ENCODE measurements at places on chromosomes 3 and 15. TPM values are rescaled to one million over a fixed set of nuclear protein-coding genes. Genes with fewer than 3 reads are reported as not detected.

NR2F2 gene
- not detected for total RNA-seq

GOLGA8N gene
- 15.6 TPM for total RNA-seq

DNA sequence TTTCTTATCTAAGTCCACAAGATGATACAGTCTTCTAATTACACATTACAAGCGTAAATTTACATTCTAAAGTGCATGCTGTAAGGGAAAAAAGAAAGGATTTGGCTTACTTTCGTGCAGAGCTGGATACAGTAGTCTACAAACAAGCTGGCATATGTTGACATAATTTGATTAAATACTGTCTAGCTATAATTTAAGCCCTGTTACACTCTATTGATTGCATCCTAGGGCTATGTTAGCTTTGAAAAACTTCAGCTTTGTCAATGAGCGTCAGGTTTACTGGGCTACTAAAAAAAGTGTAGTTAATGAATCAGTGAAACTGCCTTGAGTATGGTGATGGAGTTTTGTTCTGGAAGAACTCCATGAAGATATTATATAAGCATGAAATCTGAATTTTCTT lies 24.5 kb upstream of the PLCL2 start:
- DNase-seq: no peak

- no peak for DNase-seq
Measured at GRCh38 chr3:158823426-158823825, 21.6 kb downstream of the MFSD1 start.

GRCh38 chr15:58407778-58408177 lies 24.0 kb upstream of the LIPC start:
- no peak for DNase-seq

- peak; percentile 76 for DNase-seq
Measured at GRCh38 chr3:58353722-58354553, 21.2 kb downstream of the PXK start.

GRCh38 chr3:38834717-38835116 lies 18.7 kb upstream of the SCN10A start:
- DNase-seq: no peak

GRCh38 chr3:101827211-101828174 lies 21.8 kb upstream of the NFKBIZ start:
- peak; percentile 91 for DNase-seq

DNA sequence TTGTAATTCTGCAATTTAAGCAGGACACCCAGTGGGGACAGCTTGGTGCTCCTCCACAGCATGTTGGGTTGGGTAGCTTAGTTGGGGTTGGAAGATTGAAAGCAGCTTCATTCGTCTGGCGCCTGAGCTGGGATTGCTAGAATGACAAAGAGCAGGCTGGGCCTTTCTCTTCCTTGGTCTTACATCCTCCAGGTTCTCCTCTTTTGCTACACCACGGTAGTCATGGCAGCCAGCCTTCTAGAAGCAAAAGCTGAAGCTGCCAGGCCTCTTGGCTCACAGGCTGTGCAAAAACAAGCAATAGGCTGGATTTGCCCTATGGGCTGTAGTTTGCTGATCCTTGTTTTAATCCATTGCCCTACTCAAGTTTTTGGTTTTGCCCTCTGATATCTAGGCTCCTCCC lies 3.2 kb upstream of the ANXA2 start:
- DNase-seq: no peak

DNA sequence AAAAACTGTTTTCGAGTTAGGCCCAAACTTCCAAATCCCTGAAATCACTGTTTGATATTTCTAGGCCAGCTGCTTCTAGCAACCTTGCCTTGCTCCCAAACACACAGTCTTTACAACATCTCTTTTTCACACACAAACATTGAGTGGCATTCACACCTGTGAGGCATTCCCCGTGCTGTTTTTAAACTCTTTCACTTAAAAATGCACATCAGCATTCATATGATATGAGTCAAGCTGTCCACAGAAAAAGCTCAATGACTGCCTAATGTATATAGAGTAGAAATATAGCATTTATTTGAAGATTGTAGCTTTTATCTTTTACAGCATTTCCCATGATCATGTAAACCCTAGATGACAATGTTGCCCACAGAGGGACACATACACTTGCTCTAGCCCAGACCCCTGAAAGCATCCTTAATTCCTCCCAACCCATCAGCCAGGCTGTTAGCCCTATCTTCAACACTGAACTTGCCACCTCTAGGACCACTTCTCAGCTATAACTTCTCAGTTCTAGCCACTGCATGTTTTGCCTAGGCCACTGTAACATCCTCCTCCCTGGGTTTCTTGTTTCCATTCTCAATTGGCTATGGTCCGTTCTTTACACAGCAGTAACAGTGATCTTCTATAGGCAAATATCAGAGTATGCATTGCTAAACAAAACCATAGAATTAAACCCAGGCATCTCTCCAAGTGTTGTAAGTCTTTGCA lies 782.6 kb downstream of the DIPK2A start:
- DNase-seq: no peak

Measured in activated CD8-positive, alpha-beta memory T cell treated with anti-CD3 and anti-CD28 coated beads, Interleukin-2, amount 10 ng/mL, durations not matched to agents 7 days and 5 days (primary cell).